ENCODE measurements at places on chromosomes 5 and 9. TPM values are rescaled to one million over a fixed set of nuclear protein-coding genes. Genes with fewer than 3 reads are reported as not detected.

The GALNT12 gene
- 212 TPM for total RNA-seq

The MLANA gene
- total RNA-seq = not detected

The HAND1 gene
- total RNA-seq = not detected

The LYRM7 gene
- total RNA-seq = 15.2 TPM

DNA sequence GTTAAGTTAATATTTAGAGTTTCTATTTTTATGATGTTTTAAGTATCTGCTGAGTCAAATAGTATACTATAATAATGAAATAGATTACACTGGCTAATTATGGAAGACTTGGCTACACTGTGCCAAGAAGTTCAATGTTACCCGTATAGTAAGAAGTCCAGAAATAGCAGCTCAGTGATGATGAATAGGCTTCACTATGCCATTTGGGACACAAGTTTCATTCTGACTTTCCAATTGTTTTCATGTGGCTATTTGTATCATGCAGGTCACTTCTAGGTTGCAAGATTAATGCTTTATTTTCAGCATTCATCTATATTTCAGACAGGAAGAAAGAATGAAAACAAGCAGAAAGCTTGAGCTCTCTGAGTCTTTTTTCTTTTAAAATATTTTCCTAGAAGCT lies 194.5 kb upstream of the RIOK2 start:
- H3K27me3 ChIP-seq = no peaks in the 10 kb centered on the region
- no peak for DNase-seq
- H3K36me3 ChIP-seq = no peaks in the 10 kb centered on the region
- no peak overlapping the region for H3K4me3 ChIP-seq
- H3K4me1 ChIP-seq = no peaks in the 10 kb centered on the region
- no peak overlapping the region for H3K27ac ChIP-seq

DNA sequence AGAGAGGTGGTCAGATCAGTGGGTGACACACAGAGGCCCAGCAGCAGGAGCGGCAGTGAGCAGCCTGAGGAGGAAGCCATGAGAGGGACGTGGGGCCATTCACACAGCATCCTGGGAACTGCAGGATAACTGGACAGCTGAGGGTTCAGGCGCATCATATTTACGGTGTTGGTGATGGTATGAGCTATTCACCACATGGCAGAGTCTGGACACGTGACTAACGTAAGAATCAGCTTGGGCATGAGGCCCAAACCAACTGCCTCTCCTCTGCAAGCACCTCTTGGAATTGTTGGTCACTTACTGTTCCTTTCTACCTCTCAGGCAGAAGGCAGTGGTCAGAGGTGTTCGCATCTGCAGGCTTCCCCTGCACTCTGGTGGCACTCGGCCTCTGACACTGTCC lies 141.1 kb downstream of the ENTREP1 start:
- no peaks in the 10 kb centered on the region for H3K4me1 ChIP-seq
- H3K36me3 ChIP-seq = peaks cover 18% of the 10 kb centered on the region
- H3K27ac ChIP-seq = no peak overlapping the region
- H3K27me3 ChIP-seq = no peaks in the 10 kb centered on the region
- DNase-seq = no peak
- H3K4me3 ChIP-seq = no peak overlapping the region

DNA sequence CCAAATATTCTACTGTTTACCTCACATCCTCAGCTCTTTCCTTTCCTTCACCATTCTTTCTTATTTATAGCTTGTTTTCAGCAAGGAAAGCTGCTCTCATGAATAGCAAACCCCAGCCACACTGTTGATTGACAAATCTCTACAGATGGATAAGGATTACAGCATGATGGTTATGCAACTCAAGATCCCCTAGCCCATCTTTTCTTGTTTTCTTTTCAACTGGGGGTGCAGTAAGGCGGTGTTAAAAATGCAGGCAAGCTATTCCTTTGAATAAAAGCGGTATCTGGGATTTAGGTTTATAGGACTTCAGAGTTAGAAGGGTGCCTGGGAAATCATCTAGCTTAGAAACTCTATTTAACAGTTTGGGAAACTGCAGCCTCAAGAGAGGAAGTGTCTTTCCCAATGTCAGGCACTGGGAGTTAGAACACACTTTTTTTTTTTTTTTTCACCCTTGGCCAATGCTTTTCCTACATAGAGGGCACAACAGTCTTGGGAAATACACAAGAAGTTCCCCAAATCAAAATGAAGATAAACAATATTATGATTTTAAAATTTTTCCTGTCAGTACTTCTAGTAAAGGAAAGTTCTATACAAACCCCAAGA lies 2.6 kb downstream of the SPARC start:
- no peaks in the 10 kb centered on the region for H3K36me3 ChIP-seq
- H3K4me1 ChIP-seq = peaks cover 11% of the 10 kb centered on the region
- peak overlapping the region; percentile 83 for H3K27ac ChIP-seq

The PCAT7 gene
- 0.87 TPM for total RNA-seq

The PCDHGA6 gene
- 0.29 TPM for total RNA-seq

The MUSK gene
- total RNA-seq = 20.4 TPM

- no peaks in the 10 kb centered on the region for H3K36me3 ChIP-seq
- H3K27ac ChIP-seq = no peak overlapping the region
- no peaks in the 10 kb centered on the region for H3K4me1 ChIP-seq
- H3K4me3 ChIP-seq = no peak overlapping the region
Measured at GRCh38 chr5:160976181-160976580, 124.2 kb upstream of the ATP10B start.

The PCA3 gene
- total RNA-seq = not detected

The TRIM23 gene
- 5.3 TPM for total RNA-seq

- DNase-seq = no peak
- H3K27ac ChIP-seq = no peak overlapping the region
- no peak overlapping the region for H3K4me3 ChIP-seq
Measured at GRCh38 chr5:6408260-6408596, 29.9 kb upstream of the MED10 start.

GRCh38 chr5:156595132-156595787 lies 254.8 kb upstream of the PPP1R2B start:
- no peaks in the 10 kb centered on the region for H3K4me1 ChIP-seq
- H3K27me3 ChIP-seq = no peaks in the 10 kb centered on the region
- DNase-seq = no peak
- no peak overlapping the region for H3K4me3 ChIP-seq

The WNT8A gene
- not detected for total RNA-seq

DNA sequence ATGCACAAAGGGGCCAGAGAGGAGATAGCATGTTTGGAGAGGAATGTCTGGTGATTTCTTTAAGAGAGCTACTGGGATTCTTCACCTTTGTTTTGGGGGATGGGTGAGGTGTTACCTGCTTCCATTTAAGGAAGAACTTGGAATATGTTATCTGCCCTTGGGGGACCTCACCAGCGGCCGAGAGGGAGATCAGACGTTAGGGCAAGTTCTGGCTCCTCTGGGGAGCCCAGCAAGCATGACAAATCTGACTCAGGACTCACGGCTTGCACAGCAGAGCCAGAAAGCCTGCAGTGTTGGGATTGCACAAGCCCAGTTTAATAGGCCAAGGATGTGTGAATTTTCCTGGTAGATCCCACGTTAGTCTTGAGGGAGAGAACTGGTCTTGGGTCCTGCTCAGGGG lies 40.3 kb downstream of the SLC28A3 start:
- no peak overlapping the region for H3K4me3 ChIP-seq
- no peaks in the 10 kb centered on the region for H3K36me3 ChIP-seq
- no peak overlapping the region for H3K27ac ChIP-seq
- H3K4me1 ChIP-seq = peaks cover 16% of the 10 kb centered on the region
- H3K27me3 ChIP-seq = no peaks in the 10 kb centered on the region

The EGFLAM gene
- total RNA-seq = not detected

GRCh38 chr9:20558566-20559016 lies 63.7 kb downstream of the MLLT3 start:
- peak; percentile 33 for DNase-seq
- peaks cover 71% of the 10 kb centered on the region for H3K4me1 ChIP-seq
- H3K27me3 ChIP-seq = no peaks in the 10 kb centered on the region
- peak overlapping the region; percentile 10 for H3K27ac ChIP-seq

GRCh38 chr9:116750510-116750909 lies 63.4 kb downstream of the TRIM32 start:
- no peaks in the 10 kb centered on the region for H3K4me1 ChIP-seq
- no peak for DNase-seq

- H3K27ac ChIP-seq = no peak overlapping the region
- no peak overlapping the region for H3K4me3 ChIP-seq
- H3K4me1 ChIP-seq = peaks cover 31% of the 10 kb centered on the region
- no peaks in the 10 kb centered on the region for H3K27me3 ChIP-seq
- peaks cover under 1% of the 10 kb centered on the region for H3K36me3 ChIP-seq
Measured at GRCh38 chr9:133378408-133378962, 2.3 kb downstream of the STKLD1 start.

GRCh38 chr5:139658928-139659667 lies 10.9 kb downstream of the CXXC5 start:
- no peaks in the 10 kb centered on the region for H3K36me3 ChIP-seq
- H3K27me3 ChIP-seq = no peaks in the 10 kb centered on the region
- peak overlapping the region; percentile 89 for H3K27ac ChIP-seq
- H3K4me1 ChIP-seq = peaks cover 100% of the 10 kb centered on the region
- H3K4me3 ChIP-seq = peak overlapping the region; percentile 35

DNA sequence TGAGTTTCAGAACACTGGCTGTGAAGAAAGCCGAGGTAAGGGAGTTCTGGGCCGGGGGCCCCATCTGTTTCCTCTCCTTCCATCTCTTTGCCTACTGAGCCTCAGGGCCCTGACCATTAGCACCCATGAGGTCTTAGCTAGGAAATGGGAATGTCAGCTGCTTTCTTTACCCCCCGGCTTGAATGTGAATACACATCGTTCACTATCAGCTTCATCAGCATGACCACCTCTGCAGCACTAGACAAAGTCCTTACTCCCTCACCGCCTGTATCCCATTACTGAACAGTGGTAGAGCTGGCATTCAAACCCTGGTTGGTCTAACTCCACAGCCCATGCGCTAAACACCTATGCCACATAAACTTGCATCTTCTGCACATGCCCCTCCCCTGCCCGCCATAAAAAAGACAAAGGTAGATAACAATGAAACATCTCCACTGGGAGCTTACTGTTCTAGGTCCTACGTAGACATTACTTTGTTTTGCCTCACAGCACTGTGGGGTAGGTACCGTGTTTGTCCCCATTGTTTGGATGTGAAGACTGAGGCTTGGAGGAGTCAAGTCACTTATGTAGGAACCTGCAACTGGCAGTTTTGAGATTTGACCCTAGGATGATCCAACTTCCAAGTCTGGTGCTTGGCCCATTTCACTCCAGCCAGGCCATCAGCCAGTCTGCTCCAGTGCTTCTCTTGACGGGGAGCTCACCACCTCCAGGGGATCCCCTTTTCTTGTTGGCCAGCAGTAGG lies 93.3 kb downstream of the AMBP start:
- H3K27me3 ChIP-seq = no peaks in the 10 kb centered on the region
- DNase-seq = no peak
- H3K27ac ChIP-seq = no peak overlapping the region
- no peaks in the 10 kb centered on the region for H3K4me1 ChIP-seq

DNA sequence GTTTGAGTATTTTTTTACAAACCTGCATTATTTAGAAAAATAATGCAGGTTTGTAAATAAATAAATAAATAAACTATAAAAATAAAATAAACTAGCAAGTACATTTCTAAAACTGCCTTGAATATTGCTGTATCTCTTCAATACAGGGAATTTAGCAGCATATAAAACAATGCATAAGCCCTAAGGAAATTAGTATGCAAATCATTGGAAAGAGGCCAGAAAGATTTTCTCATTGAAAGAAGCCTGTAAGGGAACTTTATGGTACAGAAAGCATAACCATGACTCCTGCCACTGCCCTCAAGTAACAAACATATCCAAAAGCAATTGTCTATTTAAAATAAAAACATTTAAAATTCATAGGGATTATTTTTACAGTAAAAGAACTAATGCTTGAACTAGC lies 387.3 kb downstream of the HINT1 start:
- no peaks in the 10 kb centered on the region for H3K36me3 ChIP-seq
- no peak overlapping the region for H3K4me3 ChIP-seq
- DNase-seq = no peak
- no peak overlapping the region for H3K27ac ChIP-seq

Data from stomach (tissue), 19 donors.